Activated CD8-positive, alpha-beta memory T cell treated with anti-CD3 and anti-CD28 coated beads for 4 hours (primary cell): ENCODE measurements at places on chromosomes 3 and 15.

DNA sequence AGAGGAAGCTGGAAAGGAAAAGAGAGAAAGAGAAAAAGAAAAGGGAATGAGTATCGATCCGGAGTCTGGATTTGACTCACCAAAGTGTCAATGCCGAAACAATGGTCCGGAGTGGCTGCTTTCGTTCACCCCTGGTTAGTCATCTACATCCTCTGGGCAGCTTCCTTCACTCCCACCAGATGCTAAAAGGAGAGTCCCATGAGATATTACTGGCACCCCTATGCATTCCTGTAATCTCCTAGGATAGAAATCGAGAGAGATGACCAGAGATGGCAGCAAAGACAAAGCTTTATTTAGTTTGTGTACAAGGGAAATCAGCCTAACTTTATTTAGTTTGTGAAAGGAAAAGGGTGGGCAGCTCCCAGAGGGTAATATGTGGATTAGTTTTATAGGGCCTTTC lies 622.2 kb downstream of the ZPLD1 start:
- DNase-seq, result no peak

DNA sequence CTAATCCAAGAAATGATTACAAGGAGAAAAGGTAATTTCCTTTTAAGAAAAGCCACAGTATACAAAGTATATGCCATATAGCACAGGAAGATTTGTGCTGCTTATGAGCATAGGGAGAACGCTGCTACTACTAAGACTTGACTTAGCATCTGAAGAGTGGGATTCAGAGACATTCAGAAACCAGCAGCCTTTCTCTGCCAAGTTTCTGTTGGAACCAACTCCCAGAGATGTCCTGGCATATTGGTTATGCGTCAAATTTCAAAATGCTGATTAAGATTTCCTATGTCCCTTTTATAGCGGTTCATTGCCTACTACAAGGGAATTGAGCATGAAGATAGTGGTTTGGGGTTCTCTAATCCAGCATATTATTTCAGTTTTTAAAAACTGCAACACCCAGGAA lies 4.9 kb downstream of the NR2E3 start:
- no peak for DNase-seq

DNA sequence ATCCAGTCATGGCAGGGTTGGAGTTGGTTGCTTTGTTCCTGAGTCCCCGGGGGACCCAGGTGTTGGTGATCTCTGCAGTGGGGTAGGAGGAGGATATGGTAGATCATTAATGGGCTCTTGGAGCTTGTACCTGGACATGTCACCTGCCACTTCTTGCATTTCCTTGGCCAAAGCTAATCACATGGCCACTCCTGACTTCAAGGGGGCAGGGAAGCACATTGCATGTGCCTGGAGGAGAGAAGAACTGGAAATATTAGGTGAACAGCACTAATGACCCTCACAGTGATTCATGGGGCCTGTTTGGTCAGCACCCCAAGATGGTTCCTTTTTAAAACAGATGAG lies 87.1 kb upstream of the MYZAP start:
- no peak for DNase-seq

- no peak for DNase-seq
Measured at GRCh38 chr15:40932649-40933516, 3.7 kb downstream of the DLL4 start.

GRCh38 chr3:171165499-171165921 lies 139.0 kb upstream of the SLC2A2 start:
- DNase-seq, result no peak

- no peak for DNase-seq
Measured at GRCh38 chr3:187750006-187750512, 4.8 kb upstream of the BCL6 start.

- no peak for DNase-seq
Measured at GRCh38 chr3:112500621-112501020, 1.3 kb upstream of the BTLA start.

DNA sequence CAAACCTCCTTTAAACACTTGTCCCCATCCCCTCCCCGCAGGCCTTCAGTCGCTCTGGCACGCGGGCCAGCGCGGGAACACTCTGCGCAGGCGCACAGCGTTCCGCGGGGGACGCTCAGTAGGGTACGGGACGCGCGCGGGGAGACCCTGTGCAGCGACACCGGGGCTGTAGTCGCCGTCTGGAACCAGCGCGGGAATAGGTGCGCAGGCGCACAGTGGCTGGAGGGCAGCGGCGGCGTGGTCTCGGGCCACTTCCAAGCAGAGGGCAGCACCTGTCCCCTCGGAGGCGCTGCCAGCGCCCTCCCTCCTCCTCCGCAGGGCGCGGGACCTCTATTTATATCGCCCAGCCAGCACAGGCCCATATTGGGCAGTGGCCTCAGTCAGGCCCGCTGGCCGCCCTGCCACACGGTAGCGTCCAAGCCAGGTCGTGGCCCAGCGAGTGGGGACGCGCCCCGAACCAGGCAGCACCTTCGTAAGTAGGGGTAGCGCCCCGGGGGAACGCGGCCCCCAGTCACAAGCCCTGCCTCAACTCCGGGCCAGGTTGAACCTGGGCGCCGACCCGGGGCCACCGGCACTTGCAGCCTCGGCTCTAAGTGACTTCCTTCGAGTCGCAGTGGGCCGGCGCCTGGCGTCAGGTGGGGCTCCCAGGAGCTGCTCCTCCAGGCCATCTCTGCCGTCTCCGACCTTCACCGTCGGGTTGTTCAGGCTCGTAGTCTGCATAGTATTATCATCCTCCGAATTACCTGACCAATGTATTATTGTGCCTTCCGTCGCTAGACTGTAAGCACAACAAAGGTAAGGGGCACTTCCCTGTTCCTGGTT lies at the start of gene KBTBD12:
KBTBD12 (plus strand) TSS at position 118 of the 822 bp plus-strand sequence. CDS start 7,830 bp downstream, outside the sequence.
- DNase-seq, result no peak

GRCh38 chr3:146163584-146163983 lies 2.6 kb upstream of the PLOD2 start:
- DNase-seq, result no peak

GRCh38 chr3:127065561-127066290 lies 82.8 kb downstream of the PLXNA1 start:
- no peak for DNase-seq

- DNase-seq, result no peak
Measured at GRCh38 chr3:149019580-149019979, 28.2 kb downstream of the GYG1 start.

DNA sequence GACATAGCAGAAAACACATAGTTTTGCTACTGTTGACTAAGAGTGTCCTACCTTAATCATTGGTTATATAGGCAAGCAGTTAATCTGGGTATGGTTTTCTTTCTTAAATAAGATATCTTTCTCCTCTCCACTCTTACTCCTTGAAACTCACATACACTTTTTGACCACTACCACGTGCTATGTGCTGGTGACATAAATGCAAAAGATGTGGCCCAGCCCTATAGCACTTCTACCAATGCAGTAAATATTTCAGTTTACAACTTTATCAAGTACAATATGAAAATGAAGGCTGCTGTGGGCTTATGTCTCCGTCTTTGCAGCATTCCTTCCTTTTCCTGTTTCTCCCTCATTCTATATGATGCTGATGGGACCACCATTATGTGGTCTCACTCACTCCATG lies 410.2 kb upstream of the CFAP20DC start:
- DNase-seq, result no peak

DNA sequence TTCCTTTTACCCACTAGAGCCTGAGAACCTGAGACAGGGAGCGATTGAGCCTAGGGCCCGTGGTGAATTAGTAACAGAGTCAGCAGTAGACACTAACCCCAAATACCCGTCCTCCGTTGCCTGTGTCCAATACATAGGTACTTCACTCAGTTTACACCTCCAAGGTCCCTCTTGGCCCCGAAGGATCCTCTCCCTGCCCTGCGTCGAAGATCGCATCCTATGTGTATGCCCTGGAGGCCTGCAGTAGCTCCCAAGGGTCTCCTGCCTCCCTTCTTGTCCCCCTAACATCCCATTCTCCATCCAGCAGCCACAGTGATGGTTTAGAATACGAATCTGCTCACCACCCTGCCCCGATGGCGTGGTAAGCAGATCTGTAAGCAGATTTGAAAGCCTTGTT lies 67.0 kb downstream of the ISG20 start:
- no peak for DNase-seq

GRCh38 chr3:47406762-47407149 lies 25.9 kb downstream of the PTPN23 start:
- no peak for DNase-seq

GRCh38 chr15:34336991-34337556 lies 507 bp downstream of the SLC12A6 start:
- DNase-seq, result no peak

DNA sequence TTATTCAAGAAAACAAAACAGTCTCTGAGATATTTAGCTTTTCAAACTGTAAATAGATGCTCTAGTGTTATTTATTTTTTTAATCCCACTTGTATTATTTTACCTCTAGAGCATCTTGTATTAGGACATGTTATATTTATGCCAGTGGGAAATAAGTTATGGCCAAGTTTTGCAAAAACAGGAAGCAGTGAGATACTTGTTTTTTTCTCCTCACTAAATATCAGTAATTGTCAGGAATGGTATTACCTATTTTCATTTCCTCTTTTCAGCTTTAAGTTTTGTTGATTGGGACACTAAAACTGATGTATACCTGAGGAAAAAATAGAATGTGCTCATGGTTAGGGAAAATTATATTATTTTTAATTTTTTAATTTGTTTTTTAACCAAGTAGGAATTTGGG lies 8.6 kb upstream of the IL20RB start:
- DNase-seq, result no peak
